ENCODE measurements at places on chromosomes 2 and 18.

- DNase-seq: no peak
Observed at GRCh38 chr2:65264821-65265670, 37.4 kb downstream of the ACTR2 start.

GRCh38 chr2:39468579-39469451 is 31.7 kb upstream of the MAP4K3 start:
- DNase-seq: no peak

GRCh38 chr2:45466053-45466452 is 145.0 kb downstream of the SRBD1 start:
- no peak for DNase-seq

GRCh38 chr2:222280795-222281194 is 18.0 kb downstream of the PAX3 start:
- DNase-seq: no peak

GRCh38 chr2:233217892-233218377 is 33.5 kb upstream of the ATG16L1 start:
- DNase-seq: no peak

Measured in activated T-helper 9 cell treated with anti-CD3 and anti-CD28 coated beads, Interleukin-2, amount 50 U/mL, for 16 hours (primary cell).